ENCODE measurements at places on chromosomes 3 and 15.

DNA sequence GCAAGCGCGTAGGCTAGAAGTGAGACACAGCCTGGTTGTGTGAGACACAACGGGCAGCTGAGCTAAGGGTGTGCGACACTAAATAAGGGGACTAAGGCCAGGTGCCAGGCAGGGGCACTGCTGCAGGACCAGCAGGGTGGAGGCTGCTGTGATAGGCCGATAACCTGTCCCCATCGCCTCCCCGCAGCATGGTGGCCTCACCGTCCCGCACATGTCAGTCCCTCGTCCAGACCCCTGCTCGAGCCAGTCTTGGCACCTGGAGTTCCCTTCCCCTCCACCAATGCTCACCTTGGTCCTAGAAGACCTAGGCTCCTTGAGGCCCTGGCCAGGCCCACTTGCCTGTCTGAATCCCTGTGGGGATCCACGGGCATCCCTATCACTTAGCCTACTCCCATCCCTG is 96.1 kb downstream of the HMG20A start:
- DNase-seq = no peak

GRCh38 chr3:89360156-89360555 is 252.7 kb downstream of the EPHA3 start:
- DNase-seq = no peak

DNA sequence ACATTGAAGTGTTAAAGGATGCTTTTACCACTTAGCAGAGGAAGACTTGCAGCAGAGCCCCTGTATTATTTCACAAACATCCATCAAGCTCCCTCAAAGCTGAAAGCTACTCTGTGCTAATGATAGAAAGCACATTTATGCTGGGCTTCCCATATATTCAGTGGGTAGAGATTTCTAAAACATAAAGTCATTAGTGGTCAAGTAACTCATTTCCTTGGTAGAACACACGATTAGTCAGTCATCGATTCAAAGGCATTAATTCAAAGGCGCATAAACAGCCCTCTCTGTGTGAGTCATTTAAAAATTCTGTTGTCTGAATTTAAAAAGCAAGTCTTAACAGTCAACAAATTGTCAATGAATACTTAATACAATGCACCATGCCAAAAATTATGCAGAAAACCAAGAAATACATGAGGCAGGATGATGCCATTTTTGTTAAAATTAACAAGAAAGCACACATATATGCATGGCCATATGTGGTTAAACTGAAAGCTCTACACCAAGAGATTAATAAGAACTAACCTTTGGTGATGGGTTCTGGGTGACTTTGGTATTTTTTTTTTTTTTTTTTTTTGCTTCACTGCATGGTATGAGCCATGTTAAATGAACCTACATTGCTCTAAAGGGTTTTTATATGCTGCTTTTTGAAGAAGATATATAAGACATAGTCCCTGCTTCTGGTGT is 61.7 kb downstream of the LDHAL6B start:
- no peak for DNase-seq

DNA sequence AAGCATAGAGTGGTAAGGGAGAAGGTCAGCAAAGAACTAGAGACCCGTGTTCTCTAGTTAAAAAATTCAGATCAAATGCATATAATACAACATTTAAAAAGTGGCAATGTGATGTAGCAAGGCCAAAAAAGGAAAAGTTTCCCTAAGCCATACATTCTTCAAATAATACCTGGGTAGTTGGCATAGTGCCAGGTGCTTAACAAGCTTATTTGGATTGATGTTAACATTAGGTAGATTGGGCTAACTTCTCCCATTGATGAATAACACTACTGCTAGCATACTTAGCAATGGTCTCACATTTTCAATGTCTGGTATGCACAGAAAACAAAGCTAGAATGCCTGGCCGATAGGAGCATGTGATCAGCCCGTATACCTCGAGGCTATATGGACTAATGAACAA is 283.6 kb upstream of the RARB start:
- DNase-seq = no peak

GRCh38 chr15:80823120-80823519 is 44.0 kb downstream of the CEMIP start:
- no peak for DNase-seq

- DNase-seq = no peak
Observed at GRCh38 chr3:172323894-172324610, 124.2 kb downstream of the GHSR start.

GRCh38 chr3:61429106-61429505 is 132.3 kb upstream of the PTPRG start:
- DNase-seq = no peak

DNA sequence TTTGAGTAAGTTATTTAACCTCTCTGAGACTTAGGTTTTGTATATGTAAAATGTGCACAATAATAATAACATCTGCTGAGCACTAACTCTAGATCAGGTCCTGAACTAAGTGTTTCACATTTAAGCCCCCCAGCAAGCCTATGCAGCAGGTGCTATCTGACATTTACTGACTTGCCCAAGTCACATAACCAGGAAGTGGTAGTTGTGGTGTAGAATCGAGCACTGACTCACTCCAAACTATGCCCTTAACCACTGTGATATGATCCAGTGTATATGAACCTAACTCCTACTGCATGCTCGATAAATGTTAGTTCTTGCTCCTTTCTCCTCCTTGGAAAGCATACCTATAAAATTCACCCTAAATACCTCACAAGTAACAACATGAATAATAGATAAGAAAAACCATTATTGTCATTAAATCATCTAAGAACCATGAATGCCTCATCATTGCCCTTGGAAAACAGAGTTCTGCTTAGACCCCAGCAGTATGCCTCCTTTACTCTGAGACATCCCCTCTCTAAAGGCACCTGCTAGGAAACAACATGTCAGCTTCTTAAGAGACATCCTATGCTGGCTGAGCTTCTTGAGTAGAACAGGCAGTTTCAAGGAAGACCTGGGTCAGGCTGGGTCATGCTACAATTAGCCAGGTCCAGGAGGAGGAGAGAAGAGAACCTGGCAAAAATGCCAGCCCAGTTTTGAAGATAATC is 3.0 kb upstream of the SHC4 start:
- DNase-seq = no peak

- DNase-seq = no peak
Observed at GRCh38 chr15:28998511-28998910, 112.7 kb downstream of the APBA2 start.

- no peak for DNase-seq
Observed at GRCh38 chr3:154111365-154111935, 9.7 kb upstream of the ARHGEF26 start.

GRCh38 chr3:72595376-72595775 is 252.9 kb downstream of the SHQ1 start:
- DNase-seq = no peak

DNA sequence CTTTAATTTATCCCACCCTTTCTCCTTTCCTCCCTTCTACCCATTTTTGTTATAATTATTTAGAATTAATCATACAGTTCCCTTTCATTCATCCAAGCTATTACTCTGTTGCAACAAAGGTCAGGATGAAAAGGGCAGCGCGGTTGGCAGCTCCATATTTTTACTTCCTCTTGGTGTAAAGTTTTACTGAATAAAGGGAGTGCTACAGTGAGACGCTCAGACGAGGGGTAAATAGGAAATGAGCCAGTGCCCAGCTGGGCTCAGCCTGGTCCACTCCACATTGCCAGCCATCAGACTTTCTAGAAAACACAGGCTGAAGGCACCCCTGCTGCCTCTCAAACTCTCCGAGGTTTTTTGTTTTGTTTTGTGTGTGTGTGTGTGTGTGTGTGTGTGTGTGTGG is 21.9 kb upstream of the ZBTB38 start:
- DNase-seq = no peak

DNA sequence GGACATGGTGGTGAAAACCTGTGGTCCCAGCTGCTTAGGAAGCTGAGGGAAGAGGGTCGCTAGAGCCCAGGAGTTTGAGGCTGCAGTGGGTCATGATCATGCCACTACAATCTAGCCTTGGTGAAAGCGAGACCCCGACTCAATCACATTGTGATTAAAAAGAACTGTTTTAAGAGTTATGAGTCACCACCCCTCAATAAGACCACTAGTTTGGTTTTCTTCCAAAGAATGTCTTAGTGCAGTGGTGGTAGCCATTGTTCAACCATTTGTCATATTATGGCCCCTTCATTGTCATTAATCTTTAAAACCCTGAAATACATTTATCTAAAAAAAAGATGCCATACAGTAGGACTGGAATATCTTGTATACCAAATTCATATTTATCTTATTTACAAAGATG is 48.8 kb downstream of the BLM start:
- no peak for DNase-seq

DNA sequence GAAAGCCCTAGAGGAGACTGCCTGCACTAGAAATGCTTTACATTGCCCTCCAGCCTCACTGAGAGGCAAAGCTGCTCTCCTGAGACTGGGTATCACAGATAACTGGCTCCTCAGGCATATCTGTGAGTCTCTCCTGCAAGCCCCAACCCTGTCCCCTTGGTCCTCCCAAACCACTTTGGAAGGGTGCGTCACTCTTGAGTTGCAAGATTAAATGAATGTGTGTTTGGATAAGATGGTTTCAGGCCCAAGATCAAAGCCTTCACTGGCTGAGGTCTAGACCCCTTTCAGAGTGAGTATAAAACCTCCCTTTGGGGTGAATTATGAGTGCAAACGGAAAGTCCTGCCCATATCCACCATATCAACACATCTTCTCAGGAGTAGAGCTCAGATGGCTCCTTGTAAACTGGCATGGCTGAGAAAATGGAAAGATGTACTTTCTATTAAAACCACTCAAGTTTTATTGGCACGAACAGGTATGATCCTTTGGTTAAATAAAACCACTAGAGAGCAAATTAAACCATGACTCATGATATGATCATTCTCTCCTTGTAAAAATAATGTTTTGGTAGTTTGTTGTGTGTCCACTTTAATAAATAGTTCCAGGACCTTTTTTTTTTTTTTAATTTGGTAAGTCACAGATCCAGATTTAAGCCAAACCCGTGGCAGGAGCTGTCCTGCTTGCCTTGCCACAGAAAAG is 164.0 kb downstream of the CHST2 start:
- DNase-seq = no peak

DNA sequence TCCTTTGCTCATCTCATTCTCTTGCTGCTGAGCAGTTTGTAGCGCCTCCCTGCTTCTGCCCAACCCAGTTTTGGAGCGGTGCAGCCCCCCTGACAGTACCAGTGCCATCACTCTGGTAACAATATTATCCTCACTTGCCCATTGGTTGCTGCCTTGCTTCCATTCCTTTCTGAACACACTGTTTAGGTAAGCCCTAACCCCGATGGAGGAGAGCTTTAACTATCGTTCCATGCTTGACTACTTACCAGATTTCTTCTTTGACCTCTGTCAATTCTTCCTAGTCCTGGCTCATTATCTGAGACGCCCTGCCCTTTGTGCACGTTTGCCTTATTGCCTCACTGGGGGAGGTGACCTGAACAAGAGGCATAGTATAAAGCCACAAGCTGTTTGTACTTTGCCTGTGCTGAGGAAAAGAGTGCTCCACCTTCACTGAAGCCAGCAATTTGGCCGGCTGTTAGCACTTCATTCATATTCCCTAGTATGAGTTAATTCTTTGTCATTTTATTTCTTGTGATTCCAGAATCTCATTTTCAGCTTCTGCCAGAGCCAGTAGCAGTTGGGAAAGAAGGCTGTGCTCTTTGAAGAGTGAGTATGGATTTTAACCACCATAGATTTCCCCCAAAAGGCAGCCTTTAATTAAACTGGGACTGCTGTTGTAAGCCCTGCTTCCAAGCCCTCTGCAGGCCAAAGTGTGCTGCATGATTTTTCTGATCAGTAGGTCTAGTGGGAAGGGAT is 11.9 kb downstream of the ABHD6 start:
- no peak for DNase-seq

DNA sequence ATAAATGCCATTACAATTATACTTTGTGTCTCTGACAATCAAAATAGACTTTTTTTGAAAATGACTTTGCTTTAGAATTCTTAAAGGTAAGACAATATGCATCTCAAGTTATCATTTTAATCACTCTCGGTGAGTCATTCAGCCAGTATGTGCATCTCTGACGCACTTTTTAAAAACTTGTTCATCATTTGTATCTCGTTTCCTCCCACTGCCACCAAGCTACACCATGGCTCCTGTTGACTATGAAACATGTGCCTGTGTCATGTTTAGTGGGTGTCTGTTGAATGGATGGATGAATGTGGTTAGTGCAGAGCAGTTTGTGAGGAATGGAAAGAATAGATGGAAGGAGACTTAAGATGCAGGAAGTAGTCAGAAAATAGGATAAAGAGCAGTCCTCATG is 68.6 kb downstream of the ARPP21 start:
- DNase-seq = no peak

DNA sequence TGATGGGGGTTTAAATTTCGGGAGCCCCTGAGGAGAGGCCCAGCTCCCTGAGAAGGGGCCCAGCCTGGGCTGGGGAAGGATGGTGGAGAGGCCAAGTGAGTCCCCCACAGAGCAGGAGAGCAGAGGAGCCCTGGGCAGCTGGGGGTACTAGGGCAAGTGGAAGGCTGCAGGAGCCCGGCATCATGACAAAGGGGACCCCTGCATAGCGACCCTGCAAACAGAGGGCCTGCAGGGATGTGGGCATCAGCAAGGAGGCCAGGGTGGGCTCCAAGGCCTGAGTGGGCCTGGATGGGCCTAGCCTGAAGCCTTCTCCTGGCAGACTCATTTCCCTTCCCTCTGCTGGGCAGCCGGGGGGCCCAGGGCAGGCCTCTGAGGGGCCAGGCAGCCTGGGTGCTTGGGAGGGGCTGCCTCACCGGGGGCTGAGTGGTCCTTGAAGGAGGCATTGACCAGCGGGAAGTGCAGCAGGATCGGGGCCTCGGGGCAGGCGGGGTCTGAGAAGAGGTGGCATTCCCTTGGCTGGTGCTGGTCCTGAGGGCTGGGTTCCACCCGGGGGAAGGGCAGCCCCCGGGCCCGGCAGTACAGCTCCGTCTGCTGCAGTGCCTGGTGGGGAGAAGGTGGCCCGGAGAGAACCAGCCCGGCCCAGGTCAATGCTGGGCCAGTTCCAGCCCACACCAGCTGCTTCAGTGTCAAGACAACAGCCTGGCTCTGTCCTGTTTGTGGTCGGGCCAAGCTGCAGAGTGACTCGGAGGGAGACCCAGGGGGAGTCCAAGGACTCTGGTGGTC is 24.7 kb downstream of the PLA2G4D start:
- DNase-seq = peak; percentile 39

DNA sequence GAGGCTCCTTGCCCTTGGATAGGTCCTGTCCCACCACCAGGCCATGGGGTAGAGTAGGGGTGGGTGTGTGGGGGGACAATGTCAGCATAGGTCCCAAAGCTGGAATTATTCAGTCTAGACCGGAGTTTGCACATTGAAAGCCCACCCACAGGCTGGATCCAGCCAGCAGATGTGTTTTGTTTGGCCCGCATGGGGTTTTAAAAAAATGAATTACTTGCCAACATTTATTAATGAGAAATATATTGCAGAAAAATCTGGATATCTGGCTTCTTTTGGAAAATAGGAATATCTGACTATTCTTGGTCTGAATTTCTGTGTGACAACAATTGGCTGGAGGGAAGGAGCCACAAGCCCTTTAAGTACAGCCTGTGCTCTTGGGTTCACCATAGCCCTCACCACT is 17.3 kb upstream of the LRIG1 start:
- DNase-seq = no peak

DNA sequence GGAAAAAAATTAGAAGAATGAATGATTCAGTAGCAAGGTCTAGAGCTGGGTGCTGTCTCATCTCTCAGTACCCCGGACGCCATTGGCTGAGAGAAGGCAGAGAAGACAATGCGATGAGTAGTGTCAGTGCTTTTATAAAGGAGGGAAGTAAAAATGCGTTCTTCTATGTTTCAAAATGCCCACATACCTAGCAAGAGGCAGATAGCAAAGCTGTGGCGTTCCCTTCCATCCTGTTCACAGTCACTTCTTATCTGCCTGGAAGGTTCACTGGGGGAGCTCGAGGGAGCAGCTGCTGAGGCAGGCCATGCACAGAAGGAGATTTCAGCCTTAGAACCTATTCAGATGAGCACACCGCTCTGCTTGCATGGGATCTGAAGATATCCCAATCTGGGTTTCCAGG is 234.0 kb downstream of the RPLP1 start:
- DNase-seq = no peak

All from activated CD8-positive, alpha-beta memory T cell treated with anti-CD3 and anti-CD28 coated beads, Interleukin-2, amount 50 U/mL, for 48 hours (primary cell).